ENCODE measurements at places on chromosomes 3 and 15.
A peak's percentile ranks its signal among the peaks of the same experiment; 100 is the strongest.

GRCh38 chr15:40766906-40767837 is 2.6 kb upstream of the C15orf62 start:
- DNase-seq: no peak

- DNase-seq: no peak
These were observed 32.8 kb downstream of the TFRC start for GRCh38 chr3:196048922-196049598.

DNA sequence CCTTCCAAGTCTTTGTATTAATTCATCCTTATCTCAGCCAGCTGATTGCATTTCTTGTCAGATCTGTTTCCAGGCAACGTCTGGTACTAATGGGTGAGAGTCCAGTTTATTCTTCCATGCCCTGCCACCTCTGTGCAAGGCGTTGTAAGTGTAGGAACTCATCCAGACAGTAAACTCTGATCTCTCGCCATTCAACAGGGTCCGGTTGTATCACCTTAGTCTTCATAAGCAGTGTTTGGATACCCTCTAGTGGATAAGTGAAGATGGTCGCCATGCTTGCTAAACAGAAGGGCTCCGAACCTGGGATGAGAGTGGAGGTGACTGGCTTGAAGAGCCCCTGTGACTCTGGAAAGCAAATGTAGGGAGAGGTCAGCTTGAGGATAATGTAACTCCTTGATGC is 51.6 kb upstream of the CMTM7 start:
- peak; percentile 28 for DNase-seq

- DNase-seq: no peak
These were observed 54.3 kb downstream of the HMG20A start for GRCh38 chr15:77475001-77475400.

DNA sequence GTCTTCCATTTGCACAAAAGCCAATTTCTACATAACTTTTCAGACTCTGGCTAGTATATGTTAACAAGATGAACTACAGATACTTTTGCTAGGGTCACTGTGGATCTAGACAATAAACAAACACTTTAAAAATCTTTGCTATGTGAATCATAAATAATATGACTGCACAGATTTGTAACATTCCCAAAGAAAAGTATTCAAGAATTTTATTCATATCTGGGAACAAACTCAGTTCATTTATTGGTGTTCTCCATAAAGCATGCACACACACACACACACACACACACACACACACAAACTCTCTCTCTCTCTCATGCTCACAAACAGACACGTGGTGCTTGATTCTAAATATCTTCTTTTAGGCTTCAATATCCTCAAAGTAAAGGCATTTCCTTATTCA is 18.8 kb upstream of the THRB start:
- no peak for DNase-seq

GRCh38 chr3:12758025-12758781 is 856 bp downstream of the TMEM40 start:
- no peak for DNase-seq

DNA sequence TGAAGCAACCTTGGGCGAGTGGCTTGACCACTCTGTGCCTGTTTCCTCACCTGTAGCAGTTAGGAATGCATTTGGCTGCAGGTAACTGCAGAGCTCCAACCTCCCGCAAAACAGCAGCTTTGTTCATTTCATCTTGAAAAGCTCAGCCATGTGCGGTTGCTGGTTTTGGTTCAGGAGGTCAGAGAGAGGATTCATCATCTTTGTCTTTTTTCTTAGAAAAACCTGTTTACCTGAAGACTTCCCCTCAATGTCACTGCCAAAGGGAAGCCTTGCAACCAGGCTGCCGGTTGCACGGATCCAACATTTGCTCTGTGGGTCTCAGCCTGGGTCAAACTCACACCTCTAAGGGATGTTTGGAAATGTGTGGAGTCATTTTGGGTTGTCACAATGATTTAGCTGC is 16.4 kb upstream of the FURIN start:
- DNase-seq: no peak

DNA sequence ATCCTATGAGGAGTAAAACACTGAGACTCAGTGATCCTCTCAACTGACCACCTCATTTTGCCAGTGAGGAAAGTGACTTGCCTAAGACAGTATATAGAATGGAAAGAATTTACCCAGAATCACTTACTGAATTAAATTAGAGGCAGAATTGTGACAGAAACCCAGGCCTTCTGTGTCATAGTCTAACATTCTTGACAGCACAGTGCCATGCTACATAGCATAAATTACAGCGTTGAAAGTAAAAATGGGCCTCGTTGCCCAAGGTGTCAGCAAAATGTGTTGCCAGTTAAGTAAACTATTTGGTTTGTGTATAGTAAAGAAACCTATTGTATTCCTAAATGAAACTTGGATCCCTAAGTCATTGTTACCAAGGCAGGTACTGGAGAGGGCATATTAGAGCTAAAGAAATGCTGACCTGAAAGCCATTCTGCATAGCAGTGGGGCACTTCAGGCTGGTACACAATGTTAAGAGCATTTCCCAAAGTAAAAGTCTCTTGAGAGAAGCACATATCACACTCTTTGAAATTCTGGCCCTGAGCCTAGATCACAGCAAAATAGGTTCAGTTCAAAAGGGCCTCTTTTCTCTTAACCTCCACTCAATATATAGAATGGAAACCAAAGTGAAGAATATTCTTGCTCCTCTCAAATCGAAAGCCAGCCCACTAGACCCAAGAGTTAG is 53.8 kb downstream of the HMG20A start:
- DNase-seq: no peak

- no peak for DNase-seq
These were observed 74.9 kb downstream of the OSBPL10 start for GRCh38 chr3:31906182-31906581.

DNA sequence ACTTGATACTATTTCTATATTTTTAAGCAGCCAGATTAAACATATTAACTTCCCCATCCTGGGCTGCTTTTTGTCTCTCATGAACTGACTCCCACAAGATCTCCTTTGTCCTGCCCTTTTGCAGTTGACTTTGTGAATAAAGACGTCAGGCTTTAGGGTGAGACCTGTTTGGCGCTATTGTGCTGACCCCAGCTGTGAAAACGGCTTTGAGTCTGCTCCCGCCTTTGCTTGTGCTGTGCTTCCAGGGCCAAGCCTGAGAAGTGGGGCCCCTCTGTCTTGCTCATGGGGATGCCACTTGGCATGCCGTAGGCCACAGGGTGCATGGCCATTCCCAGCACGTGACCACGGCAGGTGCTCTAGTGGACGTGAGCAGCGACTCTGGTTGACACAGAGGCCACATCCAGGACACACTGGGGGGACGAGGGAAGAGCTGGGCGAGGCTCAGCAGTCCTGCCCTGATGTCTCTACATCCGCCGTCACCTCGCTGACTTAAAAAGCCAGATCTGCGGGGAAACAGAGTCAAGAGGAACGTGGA is 268.9 kb upstream of the LYSMD4 start:
- no peak for DNase-seq

DNA sequence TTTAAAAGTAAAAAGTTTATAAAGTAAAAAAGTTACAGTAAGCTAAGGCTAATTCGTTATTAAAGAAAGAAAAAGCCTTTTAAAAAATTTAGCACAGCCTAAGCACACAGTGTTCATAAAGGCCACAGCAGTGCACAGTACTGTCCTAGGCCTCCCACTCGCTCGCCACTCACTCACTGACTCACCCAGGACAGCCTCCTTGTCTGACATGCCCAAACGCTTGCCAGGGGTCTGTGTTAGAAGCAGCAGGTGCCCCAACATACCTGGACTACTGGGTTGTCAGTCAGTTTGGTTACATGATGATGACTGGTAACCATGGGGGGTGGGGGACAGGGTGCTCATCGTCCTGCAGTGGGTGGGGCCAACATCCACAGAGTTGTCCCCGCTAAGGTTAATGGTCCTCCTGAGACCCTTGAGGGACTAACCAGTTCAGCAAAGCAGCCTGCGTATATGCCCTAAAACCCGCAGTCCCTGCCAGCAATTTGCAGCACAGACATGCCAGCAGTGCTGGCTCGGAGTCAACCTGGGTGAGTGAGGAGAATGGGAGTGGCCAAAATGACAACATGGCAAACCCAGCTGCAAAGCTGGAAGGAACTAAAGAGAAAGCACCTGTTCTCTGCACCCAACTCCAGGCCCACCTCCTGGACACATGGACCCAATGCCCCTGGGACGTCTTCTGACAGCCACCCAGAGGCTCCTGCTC is 49.2 kb downstream of the CYFIP1 start:
- peak; percentile 10 for DNase-seq

GRCh38 chr3:109184726-109185125 is 48.2 kb downstream of the C3orf85 start:
- DNase-seq: no peak

DNA sequence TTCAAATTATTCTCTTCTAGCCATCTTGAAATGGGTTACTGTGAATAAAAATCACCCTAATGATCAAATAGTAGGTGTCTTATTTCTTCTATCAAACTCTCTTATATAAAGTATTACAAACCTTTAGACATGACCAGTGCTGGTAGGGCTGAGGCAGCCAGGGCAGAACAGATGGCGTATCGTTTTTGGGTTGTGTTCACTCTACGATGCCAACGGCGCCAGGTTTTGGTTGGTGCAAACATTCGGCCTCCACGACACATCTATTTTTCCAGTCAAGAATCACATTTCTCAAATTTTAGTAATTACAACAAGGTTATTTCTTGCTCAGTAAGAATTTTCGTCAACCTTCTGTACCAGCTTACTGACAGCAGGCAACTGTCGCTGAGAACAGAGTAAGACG is 2.2 kb downstream of the RPL4 start:
- no peak for DNase-seq

DNA sequence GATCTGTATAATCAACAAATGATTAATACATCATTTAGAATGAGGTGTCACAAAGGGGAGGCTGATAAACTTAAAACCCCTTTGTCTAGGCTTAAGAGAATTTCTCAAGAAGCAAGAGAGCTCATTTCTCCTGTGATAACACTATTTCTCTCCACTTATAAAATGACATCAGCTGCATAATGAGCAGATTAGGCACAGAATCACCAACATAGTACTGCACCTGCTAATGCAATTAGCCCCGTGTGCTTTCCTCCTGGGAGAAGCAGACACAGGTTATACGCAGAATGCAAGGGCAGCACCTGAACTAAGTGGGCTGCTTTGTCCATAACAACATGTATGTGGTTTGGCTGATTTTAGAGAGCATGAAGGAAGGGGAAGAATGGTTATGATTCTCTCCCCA is 515.3 kb upstream of the CFAP20DC start:
- no peak for DNase-seq

DNA sequence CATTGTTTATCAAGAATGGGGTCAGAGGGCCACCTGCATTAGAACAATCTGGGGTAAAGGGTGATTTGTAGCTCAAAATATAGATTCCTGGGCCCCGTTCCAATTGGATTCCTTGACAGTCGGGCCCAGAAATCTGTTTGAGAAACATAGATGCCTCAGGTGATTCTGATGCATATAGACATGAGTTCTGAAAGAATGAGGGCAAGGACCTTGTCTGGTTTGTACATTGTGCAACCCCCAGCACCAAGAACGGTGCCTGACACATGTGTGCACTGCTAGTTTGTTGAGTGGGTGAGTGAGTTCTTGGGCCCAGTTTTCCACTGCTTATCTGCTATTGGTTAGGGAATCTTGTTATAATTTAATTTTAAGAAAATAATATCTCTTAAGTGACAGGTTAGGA is 16.6 kb downstream of the CRYBG3 start:
- DNase-seq: no peak

GRCh38 chr3:131033480-131034080 is 6.9 kb downstream of the NEK11 start:
- peak; percentile 32 for DNase-seq

Data from non-pigmented ciliary epithelial cell (primary cell).